ENCODE measurements at places on chromosomes 4 and X.

DNA sequence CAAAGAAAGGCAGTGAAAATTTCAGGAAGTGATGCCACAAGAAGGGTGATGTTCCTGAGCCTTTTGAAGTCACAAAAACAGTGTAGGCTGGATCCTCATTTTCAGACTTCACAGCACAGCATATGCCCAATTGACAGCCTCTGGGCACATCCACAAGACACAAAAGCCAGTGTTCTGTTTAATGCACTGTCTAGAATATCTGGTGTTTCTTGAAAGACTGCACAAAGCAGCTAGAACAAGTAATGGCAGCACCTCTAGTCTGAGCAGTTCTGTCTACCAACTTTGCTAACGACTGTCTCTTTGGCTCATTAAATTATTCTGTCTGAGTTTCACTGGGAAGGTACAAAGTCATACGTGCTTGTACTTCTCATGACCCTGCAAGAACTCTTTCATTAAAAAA lies 417.1 kb upstream of the GALNT7 start:
- no peak for DNase-seq

DNA sequence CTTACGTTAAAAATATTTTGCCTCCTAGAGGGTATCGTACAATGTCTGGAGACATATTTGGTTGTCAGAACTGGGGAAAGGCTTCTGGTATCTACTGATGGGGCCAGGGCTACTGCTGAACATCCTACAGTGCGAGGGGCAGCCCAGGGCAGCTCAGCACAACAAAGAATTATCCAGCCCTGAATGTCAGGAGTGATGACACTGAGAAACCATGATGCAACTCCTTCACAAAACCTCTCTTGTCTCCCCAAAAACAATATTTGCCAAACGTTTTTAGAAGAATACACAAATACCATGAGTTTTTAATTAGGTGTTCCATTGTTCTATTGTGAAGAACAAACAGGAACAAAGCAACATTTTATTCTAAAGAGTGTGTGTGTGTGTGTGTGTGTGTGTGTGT lies 43.4 kb upstream of the CLNK start:
- DNase-seq, result no peak

GRCh38 chr4:156422576-156422975 lies 468.9 kb upstream of the CTSO start:
- DNase-seq, result no peak

DNA sequence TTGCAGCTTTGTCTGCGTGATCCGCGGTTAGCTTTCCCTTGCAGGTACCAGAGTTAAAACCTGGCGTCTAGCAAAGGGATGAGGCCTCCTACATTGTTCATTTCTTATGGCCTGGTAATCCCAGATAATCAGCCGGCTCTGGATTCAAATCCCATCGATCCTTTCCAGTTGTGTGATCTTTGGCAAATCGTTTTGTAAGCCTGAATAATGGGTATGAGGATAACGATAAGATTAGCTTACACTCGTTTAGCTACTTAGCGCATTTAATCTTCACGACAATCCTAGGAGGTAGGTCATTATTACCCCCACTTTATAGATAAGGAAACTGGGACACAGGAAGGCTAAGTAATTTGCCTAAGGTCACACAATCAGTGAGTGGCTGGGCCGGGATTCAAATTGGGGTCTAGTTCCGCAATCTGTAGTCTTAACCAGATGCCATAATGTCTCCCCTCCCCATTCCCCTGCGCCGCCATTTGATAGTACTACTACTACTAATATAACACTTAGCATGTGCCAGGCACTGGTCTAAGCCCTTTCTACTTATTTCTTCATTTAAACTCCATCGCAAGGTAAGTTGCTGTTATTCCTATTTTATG lies 1.7 kb upstream of the UBA1 start:
- DNase-seq, result no peak

DNA sequence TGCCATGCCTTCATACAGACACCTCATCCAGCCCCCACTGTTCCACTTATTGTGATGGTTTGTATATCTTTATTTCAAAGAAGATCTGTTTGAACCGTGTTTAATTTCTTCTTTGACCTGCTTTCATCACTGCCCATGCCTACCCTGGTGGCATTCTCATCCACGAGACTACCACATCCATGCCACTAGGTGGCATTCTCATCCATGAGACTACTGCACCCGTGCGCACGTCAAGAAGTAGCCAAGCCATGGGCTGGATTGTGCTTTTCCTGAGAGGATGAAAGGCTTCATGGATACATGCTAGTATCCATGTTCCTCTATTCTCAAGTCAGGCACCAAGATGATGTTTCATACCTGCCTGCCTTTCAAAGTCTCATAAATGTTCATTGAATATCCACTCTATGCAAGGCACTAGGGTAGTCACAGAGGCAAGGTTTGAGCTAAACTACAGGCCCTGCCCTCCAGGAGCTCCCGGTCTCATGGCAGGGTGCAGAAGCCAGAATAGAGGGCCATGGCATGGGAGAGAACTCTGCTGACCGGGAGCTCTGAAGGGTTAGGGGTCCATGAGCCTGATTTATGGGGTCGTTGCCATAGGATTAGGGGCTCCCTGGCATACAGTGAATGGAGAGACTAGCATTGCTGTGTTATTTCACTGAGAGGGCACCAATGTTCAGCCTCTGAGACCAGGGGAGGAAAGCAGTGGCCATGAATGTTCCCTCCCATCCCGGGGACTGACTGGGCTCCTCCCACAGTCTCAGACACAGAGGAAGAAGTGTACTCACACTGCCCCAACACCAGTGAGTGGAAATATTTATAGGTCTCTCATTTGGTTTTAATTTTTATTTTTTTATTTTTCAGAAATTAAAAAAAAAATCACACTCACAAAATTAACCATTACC lies 24.8 kb upstream of the EOLA2 start:
- no peak for DNase-seq

- no peak for DNase-seq
Observed at GRCh38 chr4:169017971-169018370, 7.9 kb upstream of the CBR4 start.

DNA sequence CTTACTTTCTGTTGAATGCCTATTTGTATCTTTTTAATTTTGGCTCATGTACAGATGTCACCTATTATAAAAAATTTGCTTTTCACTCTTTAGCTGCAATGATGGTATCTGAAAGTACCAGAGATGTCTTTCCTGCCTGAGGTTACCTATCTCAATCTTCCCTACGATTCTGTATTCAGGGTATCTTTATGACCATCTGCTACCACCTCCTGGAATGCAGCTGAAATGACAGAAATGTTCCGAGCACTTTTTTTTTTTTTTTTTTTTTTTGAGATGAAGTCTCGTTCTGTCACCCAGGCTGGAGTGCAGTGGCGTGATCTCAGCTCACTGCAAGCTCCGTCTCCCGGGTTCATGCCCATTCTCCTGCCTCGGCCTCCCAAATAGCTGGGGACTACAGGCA lies 136.4 kb downstream of the REPS2 start:
- no peak for DNase-seq

GRCh38 chr4:153618833-153619232 lies 65.2 kb upstream of the TLR2 start:
- no peak for DNase-seq

GRCh38 chrX:126456136-126456535 lies 96.5 kb downstream of the DCAF12L1 start:
- no peak for DNase-seq

- no peak for DNase-seq
Observed at GRCh38 chr4:11397819-11398610, 30.7 kb downstream of the HS3ST1 start.

GRCh38 chrX:47223476-47224250 lies 5.2 kb downstream of the CDK16 start:
- DNase-seq, result peak; percentile 9

GRCh38 chr4:26311633-26312032 lies 9.2 kb upstream of the RBPJ start:
- no peak for DNase-seq

DNA sequence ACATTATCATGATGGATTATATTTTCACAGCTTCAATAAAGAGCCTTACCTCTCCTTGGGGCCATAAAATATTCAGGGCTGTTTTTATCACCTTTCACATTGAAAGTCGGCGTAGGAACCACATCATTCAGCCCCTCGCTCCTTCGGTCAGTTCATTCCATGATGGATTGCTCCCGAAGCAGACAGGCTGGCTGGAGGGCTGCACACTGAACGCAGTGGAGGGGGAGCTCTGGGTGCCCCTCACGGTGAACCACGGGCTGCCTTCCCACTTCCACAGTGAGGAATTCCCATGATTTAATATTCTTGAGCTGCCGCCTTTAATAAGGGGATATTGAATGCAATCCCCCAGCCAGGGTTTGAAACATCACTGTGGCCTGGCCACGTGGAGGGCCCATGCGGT lies 16.0 kb downstream of the PPP2R2C start:
- DNase-seq, result no peak

- DNase-seq, result no peak
Observed at GRCh38 chr4:137000432-137000831, 531.9 kb downstream of the PCDH18 start.

DNA sequence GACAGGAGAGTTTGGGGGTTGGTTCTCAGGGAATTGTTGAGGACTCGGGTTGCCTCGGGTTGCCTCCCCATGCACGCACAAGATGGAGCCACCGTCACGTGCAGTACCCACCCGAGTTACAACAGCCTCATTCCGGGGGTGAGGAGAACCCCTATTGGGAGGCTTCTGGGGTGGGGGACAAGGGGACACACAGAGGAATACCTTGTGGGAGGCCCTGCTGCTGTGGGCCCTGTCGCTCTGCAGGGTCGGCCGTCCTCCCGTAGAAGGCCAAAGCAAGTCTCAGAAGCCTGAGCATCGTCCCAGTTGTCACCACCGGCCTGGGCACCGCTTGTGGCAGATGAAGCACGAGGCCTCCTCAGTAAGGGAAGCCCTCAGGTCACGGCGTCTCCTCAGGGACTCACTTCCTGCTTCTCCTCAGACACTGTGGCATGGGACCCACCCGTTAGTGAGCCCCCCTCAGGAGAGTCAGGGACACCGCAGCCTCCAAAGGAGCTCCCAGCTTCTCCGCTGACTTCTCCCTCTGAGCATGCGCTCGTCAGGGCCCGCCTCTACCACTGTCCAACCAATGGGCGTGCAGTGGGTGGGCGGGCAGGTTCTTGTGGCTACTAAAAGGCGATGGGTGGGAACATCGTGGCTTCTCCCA lies at the start of gene CT55:
TSS of gene CT55 (minus strand) at position 522 of the 643 bp plus-strand sequence. CDS start at position 295, 227 bp downstream.
- DNase-seq, result no peak

- no peak for DNase-seq
Observed at GRCh38 chrX:42025861-42026260, 102.5 kb upstream of the CASK start.

DNA sequence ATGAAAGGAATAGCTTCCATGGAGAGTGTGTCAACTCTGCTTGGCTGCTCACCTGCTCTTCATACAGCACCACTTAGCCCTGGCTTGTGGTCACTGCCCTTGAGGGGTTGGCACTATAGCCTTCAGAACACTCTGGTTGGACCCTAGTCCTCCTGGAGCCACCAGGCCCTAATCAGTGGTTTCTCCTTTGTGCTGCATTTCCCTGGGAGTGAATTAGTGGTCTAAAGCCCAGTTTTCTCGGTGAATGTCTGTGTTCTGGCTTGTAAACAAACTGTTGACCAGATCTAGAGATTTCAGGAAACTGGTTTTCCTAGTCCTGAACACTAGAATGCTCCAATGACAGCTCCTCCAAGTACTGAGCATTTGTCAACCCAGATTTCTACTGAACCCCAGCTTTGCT lies 28.6 kb upstream of the TMEM154 start:
- no peak for DNase-seq

GRCh38 chr4:92791871-92792440 lies 488.2 kb downstream of the GRID2 start:
- DNase-seq, result no peak

- peak; percentile 35 for DNase-seq
Observed at GRCh38 chr4:139740531-139741041, 75.0 kb downstream of the MGST2 start.

DNA sequence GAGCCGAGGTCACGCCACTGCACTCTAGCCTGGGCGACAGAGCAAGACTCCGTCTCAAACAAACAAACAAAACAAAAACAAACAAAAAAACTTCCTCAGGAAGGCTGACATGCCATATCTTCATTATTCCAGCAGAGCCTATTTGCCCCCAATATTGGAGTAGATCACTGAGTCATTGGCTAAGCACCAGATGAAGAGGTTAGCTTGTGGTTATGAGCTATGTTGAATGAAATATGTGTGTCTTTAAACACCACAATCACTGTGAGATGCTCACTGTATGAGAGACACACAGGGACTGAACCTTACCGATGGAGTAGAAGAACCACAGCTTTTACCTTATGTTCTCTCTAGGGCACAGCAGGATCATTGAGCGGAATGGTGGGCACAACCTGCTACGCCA lies 122.1 kb upstream of the EOLA2 start:
- no peak for DNase-seq

DNA sequence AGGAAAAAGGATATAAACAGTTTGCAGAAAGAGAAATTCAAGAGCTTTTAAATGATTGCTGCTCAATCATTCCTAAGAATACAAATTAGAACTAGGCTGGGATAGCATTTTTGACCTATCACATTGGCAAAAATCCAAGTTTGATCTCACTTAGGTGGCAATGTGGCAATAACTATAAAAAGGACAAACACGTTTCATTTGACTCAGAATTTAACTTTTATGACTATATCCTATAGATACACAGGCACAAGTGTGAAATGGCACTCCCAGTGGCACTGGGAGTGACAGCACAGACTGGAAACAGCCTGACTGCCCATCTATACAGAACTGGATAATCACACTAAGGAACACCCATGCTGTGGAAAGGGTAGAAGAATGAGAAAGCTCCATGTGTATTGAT lies 11.1 kb downstream of the CENPU start:
- no peak for DNase-seq

DNA sequence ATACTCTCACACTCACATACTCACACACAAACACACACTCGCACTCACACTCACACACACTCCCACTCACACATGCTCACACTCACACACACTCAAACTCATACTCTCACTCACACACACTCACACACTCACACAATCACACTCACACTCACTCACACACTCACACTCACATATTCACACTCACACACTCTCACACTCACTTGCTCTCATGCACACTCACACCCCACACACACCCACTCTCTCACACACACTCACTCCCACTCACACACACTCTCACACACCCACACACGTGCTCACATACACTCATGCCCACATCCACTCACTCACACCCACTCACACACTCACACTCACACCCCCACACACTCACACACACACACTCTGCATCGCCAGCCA lies 4.9 kb upstream of the ATP2B3 start:
- DNase-seq, result no peak

- DNase-seq, result no peak
Observed at GRCh38 chrX:109441266-109441665, 40.6 kb downstream of the GUCY2F start.

- no peak for DNase-seq
Observed at GRCh38 chr4:4427121-4427870, 40.4 kb downstream of the NSG1 start.

- no peak for DNase-seq
Observed at GRCh38 chr4:15598644-15599043, 56.5 kb downstream of the FBXL5 start.

- no peak for DNase-seq
Observed at GRCh38 chr4:152807294-152807829, 27.6 kb downstream of the ARFIP1 start.
